SK-N-MC (cell line): ENCODE measurements at places on chromosomes 4 and X.
A peak's percentile ranks its signal among the peaks of the same experiment; 100 is the strongest.

- DNase-seq = no peak
These were observed 191.4 kb downstream of the SPRY1 start for GRCh38 chr4:123587983-123588494.

- DNase-seq = no peak
These were observed 28.4 kb downstream of the HAND2 start for GRCh38 chr4:173501592-173502150.

- no peak for DNase-seq
These were observed 81.8 kb downstream of the SRPX start for GRCh38 chrX:38138900-38139299.

- DNase-seq = peak; percentile 18
These were observed 284.9 kb downstream of the ADGRL3 start for GRCh38 chr4:61485056-61485455.

DNA sequence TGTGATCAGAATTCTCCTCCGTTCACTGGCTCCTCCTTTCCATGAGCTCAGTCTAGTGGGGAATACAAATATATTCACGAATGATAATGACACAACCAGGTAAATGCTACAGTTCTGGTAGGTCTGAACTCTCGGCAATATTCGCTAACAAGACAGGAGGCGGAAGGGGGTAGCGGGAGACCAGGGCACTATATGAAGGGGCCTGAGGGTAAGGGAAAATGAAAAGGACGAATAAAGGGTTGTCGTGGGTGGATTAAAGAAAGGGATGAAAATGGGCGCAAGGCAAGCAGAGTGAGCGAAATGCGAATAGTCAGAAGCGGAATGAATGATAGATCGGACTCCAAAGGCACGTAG lies 743 bp downstream of the NKAP start:
- no peak for DNase-seq
